Iris pigment epithelial cell (primary cell): ENCODE measurements at places on chromosomes 11 and 22.

DNA sequence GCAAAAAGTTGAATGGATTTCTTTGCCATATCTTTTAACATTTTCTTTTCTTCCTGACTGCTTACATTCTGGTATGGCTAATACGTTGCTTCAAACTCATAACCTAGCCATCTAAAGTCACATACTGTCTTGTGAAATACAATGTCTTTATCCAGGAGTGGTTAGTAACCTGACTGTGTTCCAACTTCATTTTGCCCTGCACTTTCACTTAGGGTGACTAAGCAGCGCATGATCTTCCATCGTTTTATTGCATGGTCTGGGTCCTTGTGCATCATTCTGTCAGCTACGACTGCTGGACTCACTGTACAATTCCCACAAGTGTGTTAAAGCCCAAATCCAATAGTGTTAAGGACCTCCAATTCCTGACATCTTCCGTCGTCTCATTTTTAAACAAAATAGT is 403.2 kb downstream of the NTM start:
- peak; percentile 34 for DNase-seq

GRCh38 chr11:134951305-134951700 is 539.3 kb upstream of the B3GAT1 start:
- peak; percentile 67 for DNase-seq

DNA sequence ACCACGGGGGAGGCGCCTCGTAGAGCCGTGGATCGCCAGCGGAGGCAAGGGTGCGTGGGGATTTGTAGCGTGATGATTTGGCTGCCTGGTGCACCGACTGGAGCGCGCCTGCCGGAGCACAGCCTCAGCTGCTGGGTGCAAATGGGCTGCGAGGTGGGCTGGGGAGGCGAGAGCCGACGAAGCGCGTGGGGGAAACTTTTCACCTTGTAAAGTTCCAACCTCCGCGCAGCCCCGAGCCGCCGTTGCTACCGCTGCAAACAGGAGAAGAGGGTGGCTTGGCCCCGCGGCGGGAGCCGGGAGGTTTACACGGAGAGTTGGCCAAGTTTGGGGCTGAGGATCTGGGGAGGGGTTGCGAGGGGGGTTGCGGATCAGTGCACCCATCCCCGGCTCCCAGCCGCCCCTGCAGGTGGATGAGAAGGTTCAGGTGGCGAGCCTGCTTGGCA is 528 bp downstream of the FAT3 start:
- DNase-seq, result no peak

DNA sequence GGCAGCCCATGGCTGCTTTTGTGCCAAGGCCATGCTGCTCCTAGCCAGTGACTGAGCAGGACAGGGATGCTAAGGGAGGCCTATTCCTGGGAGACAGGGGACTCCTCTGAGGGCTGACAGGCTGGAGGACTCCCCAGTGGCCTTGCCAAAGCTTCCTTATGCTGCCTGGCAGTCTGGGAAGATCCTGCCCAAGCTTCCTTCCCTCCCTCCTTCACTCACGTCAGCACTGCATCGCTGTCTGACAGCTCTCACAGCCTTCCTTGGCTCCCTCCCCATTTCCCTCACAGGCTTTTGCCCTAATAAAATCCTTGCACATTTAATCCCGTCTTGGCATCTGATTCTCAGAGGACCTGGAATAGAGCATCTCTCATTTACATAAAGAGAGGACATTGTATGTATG is 26.5 kb downstream of the HTR3A start:
- DNase-seq, result no peak

DNA sequence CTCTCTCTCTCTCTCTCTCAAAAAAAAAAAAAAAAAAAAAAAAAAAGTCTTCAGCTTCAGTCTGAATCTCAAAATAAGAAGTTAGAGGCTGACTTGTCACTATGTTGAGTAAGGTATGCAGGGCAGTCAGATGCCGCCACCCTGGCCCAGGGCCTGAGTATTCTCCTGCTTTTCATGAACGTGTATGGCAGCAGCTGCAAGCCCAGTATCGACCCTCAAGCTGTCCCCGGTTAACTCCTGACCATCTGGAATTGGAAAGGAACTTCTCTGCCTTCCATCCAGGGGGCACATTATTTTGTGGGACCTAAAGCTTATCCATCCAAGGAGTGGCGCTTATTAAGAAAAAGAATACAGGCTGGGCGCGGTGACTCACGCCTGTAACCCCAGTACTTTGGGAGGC is 11.4 kb downstream of the MRGPRD start:
- DNase-seq, result no peak

- DNase-seq, result no peak
These were observed 130.6 kb upstream of the UBASH3B start for GRCh38 chr11:122524898-122525297.

DNA sequence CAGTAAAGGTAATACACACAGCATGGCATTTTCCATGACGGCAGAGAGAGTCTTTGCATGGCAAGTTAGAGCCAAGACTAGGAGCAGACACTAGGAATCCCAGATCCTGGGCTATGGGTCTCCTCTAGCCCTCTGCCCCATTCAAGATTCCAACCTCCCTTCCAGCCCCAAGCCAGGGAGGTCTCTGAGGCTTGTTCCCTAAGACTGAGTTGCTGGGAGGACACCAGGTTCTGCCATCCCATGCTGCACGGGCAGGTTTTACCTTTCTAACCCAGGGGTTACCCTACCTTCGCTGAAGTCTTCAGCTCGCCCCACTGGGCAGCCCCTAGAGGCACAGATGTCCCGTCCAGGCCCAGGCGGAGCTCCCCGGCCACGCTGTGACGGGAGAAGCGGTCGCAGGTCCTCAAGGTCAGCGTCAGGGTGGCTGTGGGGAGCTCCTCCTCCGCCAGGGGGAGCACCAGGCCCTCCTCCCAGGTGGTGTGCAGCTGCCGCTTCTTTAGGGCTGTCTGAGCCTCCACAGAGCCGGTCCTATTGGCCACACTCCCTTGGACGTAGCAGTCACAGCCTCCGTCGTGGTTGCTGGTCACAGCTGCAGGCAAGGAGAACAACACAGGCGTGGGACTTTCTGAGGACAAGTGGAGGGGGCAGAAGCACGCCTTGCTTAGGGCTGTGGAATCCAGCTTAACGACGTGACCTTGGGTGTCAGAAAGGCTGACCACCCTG is 33.8 kb downstream of the SYT13 start:
- DNase-seq, result no peak

DNA sequence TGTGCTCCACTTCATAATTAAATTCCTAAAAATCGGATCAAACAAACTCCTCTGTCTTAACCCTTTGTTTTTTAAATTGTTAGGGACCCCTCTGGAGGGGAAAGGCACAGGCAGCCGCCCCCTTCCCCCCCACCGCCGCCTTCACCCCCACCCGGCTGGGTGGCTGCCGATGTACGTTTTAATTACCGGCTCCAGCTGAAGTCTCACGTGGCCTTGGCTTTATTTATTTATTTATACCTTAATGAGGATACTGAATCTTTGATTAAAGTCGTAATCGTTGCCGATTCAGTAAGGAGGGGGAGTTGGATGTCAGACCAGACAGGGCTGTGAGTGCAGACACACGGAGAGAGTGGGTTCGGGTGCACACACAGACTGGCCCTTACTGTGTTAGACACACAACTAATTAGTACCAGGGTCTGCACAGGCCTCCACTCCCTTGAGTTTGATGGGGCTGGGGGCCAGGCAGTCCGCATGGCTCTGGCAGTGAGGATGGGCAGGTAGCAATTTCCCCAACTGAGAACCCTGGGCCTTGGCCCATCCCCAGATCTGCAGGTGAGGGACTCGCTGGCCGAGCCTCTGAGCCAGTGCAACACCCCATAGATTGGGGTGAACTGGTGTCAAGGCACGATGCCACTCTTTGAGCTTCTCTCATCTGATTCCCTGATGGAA is 51.3 kb upstream of the NNMT start:
- no peak for DNase-seq

GRCh38 chr22:40583053-40583741 is 53.3 kb downstream of the MRTFA start:
- DNase-seq, result no peak

GRCh38 chr11:73597336-73597955 is 466 bp downstream of the FAM168A start:
- DNase-seq, result no peak

- no peak for DNase-seq
These were observed 106.4 kb downstream of the SYN3 start for GRCh38 chr22:32951807-32952153.

DNA sequence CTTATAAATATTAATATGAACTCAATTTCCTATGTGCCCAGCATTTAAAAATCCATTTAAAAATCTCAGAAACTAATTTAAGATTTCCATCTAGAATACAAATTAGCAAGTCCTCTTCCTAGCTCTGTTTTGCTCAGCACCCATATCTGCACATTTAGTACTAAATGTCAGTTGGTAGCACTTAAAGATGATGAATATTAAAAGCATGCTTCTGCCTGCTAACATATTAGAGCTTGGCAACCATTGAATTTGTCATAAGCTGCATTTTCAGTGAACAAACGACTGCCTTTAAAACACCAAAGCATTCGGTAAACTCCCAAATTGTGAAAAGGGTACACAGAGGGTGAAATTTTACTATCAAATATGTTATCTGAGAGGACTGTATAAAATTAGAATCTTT is 177.7 kb downstream of the CADM1 start:
- DNase-seq, result no peak
